ENCODE measurements at places on chromosomes 7 and 10.

DNA sequence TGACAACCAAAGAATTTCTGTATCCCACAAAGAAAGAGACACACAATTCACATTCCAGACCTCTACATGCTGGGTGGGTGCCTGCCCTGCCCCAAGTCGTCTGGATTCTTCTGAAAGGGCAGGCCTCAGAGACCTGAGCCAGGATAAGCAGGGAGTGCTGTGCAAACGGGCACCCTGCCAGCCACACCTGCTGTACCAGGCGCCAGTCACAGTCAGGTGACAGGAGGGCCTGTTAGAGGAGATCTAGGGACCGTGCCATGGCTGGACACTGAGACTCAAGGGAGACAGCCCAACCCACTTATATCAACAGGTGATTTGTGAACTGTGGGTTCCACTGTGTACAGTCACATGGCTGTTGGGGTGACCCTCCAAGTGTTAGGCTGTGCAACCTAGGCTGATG lies 103.1 kb upstream of the AFAP1L2 start:
- no peak for DNase-seq

DNA sequence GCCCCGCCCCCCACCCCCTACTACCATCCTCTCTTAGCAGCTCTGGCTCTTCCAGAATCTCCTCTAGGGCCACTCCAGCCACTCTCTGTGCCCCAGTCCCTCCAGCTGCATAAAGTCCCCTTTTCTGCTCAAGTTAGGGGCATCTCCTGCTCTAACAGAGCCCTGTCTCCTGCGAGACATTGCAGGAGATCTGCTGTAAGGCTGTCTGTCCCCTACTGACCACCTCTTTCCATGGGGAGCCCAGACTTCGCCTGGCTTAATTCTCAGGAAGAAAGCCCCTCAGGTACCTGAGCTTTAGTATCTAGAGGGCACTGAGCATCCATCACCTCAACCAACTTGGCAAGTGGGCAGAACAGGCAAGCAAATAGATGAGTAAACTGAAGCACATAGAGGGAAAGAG lies 200.7 kb upstream of the ZMIZ1 start:
- no peak for DNase-seq

DNA sequence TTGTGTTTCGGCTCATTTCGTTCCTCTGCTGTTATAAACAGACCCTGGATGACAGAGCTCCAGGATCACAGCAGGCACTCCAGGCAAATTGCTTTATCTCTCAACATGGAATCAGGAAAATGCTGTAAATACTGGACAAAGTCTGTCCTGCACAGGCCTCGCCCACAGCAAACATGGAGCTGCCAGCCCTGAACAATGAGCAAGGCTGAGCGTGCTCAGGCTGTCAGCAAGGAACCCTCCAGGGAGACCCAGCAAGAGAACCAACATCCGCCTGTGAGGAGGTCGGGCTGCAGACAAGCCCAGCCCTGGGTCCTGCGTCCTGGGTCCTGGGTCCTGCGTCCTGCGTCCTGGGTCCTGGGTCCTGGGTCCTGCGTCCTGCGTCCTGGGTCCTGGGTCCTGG lies 180.8 kb downstream of the PTPRN2 start:
- DNase-seq, result no peak

GRCh38 chr10:132921818-132922807 lies 20.3 kb downstream of the CFAP46 start:
- DNase-seq, result no peak

DNA sequence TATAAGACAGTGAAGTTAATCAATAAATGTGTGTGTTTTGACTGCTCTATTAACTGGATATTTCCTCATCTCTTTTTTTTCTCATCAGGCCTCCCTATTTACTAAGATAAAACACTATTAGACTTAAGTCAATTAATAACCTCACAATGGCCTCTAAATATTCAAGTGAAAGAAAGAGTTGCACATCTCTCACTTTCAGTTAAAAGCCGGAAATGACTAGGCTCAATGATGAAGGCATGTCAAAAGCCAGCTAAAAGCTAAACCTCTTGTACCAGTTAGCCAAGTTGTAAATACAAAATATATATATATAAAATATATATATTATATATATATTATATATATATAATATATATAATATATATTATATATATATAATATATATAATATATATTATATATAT lies 127.0 kb upstream of the MEOX2 start:
- DNase-seq, result no peak

- DNase-seq, result no peak
Observed at GRCh38 chr10:111319866-111320265, 243.0 kb downstream of the ADRA2A start.

GRCh38 chr7:75735581-75736350 lies 3.0 kb downstream of the HIP1 start:
- no peak for DNase-seq

GRCh38 chr10:24652381-24652957 lies 71.2 kb downstream of the ARHGAP21 start:
- DNase-seq, result no peak

DNA sequence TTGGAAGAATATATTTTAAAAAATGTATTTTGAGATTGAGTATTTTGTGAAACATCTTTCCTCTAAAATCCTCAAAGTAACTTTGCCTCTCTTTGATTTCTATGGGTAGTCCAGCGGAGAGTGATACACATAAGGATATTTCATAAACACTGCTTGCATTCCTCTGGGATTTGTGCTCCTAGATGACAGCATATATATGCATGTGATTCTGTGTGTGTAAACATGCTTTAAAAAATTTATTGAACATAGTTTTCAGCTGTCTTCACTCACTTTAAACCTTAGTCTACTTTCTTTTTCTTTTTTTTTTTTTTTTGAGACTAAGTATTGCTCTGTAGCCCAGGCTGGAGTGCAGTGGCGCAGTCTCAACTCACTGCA lies 84.6 kb downstream of the KAT6B start:
- DNase-seq, result no peak

DNA sequence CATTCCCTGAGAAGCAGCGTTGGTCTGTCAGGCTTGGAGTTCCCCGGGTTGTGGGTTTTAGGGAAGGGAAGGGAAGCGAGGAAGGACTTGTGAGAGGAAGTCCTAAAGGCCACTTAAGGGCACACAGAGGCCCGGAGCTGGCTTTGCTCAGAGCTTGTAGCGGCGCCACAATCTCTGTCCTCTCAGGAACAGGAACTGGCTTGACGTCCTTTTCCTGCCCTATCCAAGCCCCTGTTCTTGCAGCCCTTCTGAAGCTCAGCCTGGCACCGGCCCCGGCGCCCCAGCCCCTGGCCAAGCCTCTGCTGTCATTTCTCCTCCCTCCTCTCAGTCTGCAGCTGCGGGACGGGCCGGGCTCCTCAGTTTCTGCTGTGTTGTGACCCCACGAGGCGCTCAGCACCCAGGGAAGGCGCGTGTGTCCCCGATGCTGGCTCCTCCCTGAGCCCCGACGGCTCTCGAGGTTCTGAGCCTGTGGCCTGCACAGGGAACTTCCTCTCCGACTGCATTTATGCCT lies at the start of gene GIMAP8:
Gene GIMAP8, plus strand, starts transcription at position 140 of the 511 bp plus-strand sequence. CDS start 16,069 bp downstream, outside the sequence.
- no peak for DNase-seq

GRCh38 chr7:132270517-132270916 lies 305.8 kb downstream of the PLXNA4 start:
- peak; percentile 2 for DNase-seq

DNA sequence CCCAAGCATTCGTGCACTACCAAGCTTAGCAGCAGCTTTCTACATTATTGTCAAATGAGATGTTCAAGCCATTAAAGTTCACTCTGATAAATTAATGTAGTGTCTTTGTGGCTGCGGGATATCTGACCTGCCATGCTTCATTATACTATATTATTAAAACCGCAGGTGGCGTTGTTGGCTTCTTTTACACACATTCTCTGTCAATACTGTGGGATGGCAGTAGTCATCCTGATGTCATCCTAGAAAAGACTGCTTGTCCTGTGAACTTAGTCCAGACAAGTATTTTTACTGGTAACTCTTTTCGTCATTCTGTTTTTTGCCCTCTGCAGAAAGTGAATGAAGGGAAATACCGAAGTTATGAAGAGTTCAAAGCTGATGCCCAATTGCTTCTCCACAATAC lies 103.9 kb downstream of the ZMYND11 start:
- no peak for DNase-seq

GRCh38 chr7:28328822-28329660 lies 83.3 kb upstream of the CREB5 start:
- no peak for DNase-seq

- peak; percentile 51 for DNase-seq
Observed at GRCh38 chr7:158710651-158711102, 6.1 kb upstream of the NCAPG2 start.

GRCh38 chr10:125174360-125174759 lies 14.0 kb upstream of the CTBP2 start:
- DNase-seq, result no peak

DNA sequence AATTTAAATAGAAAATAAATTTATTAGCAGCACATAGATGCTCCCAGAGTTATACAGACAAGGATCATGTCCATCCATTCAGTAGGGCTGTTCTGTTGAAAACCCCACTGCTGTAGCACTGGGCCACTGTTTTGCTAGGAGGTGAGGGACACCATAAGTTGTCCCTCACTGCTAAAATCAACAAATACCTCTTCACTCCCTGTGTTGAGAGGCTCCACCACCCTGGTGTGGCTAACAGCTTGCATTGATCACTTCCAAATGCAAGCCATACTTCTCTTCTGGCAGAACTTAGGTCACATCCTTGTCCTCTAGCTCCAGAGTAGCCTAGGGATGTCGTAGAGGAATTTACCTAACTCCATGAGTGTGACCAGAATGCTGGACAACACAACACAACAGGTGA lies 55.4 kb downstream of the MDFIC start:
- no peak for DNase-seq

GRCh38 chr10:30058570-30059132 lies 735 bp downstream of the JCAD start:
- no peak for DNase-seq

- no peak for DNase-seq
Observed at GRCh38 chr7:70037171-70037933, 439.1 kb downstream of the AUTS2 start.

DNA sequence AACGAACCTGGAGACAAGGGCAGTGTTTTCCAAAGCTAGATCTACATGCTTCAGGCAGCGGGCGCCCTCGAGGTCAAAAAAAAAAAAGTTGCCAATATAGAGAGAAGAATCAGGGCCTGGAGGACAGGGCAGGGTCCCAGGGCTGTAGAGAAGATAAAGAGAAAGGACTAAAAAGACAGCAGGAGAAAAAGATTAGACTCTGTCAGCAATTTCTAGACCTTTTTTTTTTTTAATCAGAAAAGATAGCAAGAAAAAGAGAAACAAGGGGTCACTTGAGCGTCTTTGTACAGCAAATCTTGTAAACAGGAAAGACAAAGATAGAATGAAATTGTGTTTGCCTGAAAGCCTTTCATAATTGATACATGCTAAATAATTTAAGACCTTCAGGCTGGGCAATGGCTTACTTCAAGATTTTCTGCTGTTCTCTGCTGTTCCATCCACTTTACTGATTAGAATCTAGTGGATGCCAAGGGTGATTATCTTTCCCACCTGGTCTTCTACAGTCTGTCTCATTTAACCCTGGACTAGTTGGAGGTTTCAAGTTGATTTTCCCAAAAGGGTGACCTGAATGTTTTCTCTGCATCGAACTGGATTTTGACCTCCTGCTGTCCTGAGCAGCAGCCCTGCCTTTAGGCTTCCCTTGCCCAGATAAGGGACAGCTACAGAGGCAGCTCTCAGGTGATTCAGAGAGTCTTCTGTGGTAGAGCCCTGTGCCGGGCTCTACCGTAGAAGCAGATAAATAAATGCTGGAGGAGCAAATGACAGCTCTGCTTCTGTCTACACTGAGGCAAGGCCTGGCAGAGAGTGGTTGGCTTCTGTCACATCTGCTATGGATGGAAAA lies 5.1 kb downstream of the LMOD2 start:
- DNase-seq, result no peak

DNA sequence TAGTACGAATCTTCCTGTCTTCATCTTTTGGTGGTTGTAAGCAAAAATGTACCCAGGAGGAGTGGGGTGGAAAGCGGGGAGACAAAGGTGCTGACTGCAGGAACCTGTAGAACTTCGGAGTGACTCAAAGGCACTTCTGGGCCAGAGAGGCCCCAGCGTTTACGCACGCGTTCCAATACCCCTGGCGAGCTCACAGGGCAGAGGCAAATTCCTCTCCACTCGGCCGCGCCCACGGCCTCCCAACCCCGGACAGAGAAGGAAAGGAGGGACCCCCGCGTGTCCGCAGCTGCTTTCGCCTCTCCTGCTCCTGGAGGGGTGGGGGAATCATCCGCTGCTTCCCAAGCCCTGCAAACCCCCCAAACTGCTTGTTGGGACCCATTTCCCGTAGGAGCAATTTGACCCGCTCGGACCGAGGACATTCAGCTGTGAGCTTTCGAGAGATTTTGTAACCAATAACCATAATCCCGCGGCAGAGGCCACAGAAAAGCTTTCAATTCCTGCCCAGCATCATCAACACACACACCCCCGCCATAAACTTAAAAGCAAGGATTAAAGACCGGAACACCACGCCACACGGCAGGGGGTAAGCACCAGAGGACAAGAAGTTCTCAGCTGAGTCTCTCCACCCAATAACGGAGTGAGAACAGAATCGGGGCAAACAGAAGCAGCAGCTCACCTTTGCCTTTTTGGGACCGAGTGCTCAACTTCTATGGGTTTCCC lies 2.3 kb downstream of the IGF2BP3 start:
- peak; percentile 69 for DNase-seq

DNA sequence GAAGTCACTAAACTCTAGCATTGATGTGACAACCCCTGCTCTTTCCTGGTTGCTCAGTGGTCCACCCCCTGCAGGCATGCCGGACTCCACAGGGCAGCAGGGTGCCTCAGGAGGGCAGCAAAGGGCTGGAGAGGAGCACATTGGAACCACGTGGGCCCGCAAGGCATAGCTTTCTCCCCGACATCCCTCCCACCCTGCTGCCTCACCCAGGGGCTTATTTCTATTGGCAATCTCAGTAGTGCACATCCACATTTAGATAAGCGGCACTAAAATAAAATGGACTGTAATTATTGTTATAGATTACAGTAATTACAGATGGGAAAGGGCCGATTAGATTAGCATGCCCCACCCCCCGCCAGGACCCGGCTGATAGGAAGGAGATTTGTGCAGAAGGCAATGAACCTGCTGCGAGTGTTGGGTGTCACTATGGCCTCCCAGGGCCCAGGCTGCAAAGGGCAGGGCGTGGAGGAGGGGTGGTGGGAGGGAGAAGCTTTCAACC lies 580.1 kb downstream of the GRID1 start:
- DNase-seq, result no peak

DNA sequence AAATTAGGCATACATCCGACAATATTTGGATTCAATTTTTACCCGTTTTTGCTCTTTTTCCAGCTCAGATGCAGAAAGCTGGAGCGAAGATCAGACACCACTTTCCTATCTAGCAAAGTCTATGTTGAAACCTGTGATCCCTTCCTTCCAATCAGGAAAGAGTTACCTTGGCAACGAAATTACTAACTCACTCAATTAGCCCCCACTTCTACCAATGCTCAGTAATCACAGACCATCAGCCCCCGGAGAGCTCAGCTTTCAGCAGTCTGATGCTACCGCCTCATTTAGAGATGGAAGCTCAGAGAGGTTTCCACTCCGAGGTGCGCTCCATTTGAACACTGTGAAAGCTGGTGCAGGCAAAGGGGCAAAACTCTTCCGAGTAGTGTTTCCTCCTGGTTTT lies 6.7 kb downstream of the FRAT1 start:
- DNase-seq, result no peak

- DNase-seq, result no peak
Observed at GRCh38 chr7:27746486-27746885, 6.5 kb downstream of the TAX1BP1 start.

All from erythroblast (primary cell).